Activated CD4-positive, alpha-beta T cell treated with anti-CD3 and anti-CD28 coated beads, Interleukin-2, Interleukin-4, amounts not matched to agents 100 ng/mL and 50 ng/mL, durations not matched to agents 16 hours and 8 hours (primary cell): ENCODE measurements at places on chromosomes 16 and 17.

DNA sequence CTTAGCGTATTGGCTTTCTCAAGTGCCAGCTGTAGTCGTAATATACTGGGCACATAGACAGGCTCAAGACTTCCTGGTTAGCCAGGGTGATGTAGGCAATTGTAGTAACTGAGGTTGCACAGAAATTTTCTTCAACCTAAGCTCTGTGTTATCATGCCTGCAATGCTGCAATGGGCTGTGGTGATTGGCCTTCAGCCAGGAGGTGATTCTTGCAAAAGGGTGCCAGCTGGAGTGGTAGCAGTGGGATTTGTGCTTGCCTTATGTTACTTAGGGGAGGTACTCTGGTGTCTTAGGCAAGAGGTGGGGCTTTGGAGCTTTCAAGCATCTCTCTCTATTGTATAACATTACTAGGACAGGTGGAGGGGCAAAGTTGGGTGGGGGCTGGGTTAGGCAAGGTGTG lies 495.1 kb downstream of the CDH11 start:
- no peak for DNase-seq

GRCh38 chr17:72462407-72462806 lies 341.6 kb downstream of the SOX9 start:
- no peak for DNase-seq

DNA sequence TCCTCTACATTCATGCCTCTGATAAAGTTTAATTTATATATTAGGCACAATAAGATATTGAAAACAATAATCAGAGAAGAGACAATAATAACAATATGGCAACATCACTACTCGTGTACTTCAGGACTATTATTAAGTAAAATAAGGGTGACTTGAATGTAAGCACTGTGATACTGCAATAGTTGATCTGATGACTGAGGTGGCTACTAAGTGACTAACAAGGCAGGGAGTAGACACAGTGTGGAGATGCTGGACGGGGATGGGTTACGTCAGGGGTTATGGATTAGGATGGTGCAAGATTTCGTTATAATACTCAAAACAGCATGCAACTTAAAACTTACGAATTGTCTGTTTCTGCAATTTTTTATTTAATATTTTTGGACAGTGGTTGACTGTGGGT lies 32.5 kb downstream of the CYLD start:
- no peak for DNase-seq

GRCh38 chr17:68939195-68939594 lies 16.0 kb downstream of the ABCA8 start:
- no peak for DNase-seq

- no peak for DNase-seq
These were observed 25.9 kb downstream of the RNF43 start for GRCh38 chr17:58391302-58391984.
